ENCODE measurements at places on chromosomes 7 and 10.

GRCh38 chr7:644381-645305 is 81.9 kb upstream of the DNAAF5 start:
- DNase-seq: no peak

GRCh38 chr7:31883761-31884164 is 186.4 kb downstream of the PDE1C start:
- no peak for DNase-seq

DNA sequence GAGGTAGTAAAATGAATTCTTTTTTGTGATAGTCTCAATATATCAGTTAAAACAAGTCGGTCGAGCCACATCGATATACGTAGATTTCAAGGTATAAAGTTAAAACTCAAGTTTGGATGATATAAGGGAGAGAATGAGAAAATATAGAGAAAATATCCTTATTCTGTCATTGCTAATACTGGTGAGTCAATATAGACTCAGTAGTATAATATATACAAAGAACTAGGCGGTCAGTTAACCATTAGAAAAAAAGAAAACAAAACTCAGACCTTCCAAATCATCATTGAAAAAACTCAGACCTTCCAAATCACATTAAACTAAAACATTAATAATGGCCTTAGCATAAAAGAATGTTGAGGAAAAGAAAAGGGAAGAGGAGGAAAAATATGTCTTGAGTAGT is 817.1 kb upstream of the IGFBP3 start:
- no peak for DNase-seq

GRCh38 chr10:84140036-84140379 is 699 bp downstream of the GHITM start:
- no peak for DNase-seq

- DNase-seq: peak; percentile 50
Observed at GRCh38 chr7:73703757-73704639, 15.5 kb downstream of the STX1A start.

DNA sequence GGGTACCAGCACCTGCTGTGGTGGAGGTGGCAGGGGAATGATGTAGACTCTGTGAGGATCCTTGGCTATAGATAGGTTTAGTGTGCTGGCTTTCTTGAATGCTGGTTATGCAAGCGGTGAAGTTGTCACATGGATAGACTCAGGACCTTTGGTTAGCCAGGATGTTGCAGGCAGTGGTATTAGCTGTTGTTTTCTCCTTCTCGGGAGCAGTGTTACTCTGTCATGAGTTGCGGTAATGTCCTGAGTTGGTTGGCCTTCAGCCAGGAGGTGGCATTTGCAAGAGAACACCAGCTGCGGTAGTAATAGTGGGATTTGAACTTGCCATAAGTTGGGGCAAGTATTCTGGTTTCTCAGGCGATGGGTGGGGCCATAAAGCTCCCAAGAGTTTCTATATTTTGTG is 10.8 kb downstream of the AGK start:
- DNase-seq: no peak

- no peak for DNase-seq
Observed at GRCh38 chr7:2273866-2274265, 31.8 kb downstream of the NUDT1 start.

GRCh38 chr7:155311826-155312537 is 14.3 kb downstream of the INSIG1 start:
- no peak for DNase-seq

DNA sequence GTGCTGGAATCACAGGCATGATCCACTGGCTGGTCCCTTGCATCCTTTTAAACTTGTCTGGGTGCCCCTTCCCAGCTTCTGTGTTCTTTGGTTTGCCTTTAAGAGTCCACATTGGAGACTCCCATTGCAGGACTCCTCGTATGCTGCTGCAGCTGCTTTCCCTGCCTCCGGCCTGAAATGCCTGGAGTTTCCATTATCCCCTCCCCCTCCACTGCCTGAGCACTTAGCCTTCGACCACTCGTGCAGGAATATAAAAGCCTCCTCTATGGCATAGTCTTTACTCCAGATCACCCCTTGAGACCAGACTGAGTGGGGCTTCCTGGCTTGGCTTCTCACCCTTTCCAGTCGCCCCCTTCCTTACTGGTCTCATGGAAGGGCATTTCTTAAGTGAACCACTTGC is 80.2 kb downstream of the RHOBTB1 start:
- no peak for DNase-seq

DNA sequence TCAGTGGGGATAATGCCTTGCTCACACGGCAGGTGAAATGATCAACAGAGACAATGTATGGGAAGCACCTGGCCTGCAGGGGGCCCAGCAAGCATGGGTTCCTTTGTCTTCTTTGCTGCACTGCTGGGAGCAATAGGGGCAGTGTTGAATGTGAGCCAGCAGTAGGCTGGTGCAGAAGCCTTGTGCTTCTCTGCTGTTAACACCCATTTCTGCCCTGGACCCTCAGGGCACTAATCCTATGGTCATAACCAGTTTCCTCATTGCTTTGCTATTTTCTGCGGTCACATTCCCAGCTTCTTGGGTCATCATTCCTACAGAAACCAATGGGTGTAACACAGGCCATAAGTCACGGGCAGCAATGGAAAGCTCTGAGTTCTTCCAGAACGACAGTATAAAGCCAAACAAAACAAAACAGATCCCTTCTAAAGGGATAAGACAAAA is 10.9 kb upstream of the LGI1 start:
- no peak for DNase-seq

DNA sequence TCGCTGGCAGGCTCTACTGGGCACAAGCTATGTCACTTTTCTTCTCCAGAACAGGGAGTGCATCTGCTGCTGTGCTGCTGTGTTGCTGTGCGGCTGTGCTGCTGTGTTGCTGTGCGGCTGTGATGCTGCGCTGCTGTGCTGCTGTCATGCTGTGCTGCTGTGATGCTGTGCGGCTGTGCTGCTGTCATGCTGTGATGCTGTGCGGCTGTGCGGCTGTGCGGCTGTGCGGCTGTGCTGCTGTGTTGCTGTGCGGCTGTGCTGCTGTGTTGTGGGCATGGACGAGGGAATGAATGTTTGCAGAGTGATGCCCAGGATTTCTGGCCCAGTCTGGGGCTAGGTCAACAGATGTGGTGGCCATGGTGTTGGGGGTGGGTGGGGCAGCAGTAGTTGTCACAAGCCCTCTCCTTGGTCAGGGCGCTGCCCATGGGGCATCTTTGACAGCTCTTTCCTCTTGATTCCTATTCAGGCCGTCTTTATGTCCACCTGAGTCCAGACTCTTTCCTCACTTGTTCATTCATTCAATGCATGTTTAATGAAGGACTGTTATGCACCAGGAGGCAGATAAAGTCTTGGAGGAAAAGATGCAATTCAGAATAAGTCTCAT is 55.6 kb downstream of the C10orf120 start:
- DNase-seq: no peak
